Suprapubic skin (tissue), 4 donors: ENCODE measurements at places on chromosomes 1 and 21. TPM values are rescaled to one million over a fixed set of nuclear protein-coding genes. Genes with fewer than 3 reads are reported as not detected.

DNA sequence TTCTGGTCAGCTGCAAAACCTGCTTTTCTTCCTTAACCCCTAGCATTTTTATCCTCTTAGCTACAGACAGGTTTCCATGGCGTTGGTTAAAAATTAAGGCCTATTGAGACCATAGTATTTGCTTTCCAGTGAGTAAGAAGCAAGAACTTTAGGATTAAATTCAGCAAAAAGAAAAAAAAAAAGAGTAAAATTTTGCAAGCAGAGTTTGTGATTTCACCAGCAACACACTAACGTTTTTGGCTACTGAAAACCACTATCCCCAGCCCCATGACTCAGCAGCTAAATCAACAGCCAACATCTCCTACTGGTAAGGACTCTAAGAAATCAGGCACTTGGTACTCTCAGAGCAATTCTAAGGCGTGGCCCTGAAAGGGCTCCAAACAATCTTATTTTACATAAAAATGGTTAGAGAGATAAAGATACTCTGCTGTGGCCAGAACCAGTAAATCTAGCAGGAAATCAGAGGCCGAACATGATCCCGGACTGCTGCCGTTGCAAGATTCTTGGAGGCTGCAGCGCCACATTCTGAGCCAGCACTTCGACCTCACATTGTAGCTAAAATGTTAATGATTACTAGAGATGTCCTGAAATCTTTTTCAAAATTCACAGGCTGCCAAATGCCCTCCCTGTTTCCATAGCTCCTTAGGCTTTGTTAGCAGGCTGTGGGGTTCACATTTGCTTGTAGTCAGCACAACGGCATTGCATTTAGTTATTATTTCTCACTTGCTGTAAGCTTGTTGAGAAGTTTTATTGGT lies 1.6 kb upstream of the ENO1 start:
- peaks cover 53% of the 10 kb centered on the region for H3K4me1 ChIP-seq
- no peaks in the 10 kb centered on the region for H3K36me3 ChIP-seq
- no peak overlapping the region for H3K4me3 ChIP-seq
- peak overlapping the region; percentile 98 for H3K27ac ChIP-seq
- no peak for DNase-seq

Gene CDC42BPA
- 13.8 TPM for total RNA-seq

DNA sequence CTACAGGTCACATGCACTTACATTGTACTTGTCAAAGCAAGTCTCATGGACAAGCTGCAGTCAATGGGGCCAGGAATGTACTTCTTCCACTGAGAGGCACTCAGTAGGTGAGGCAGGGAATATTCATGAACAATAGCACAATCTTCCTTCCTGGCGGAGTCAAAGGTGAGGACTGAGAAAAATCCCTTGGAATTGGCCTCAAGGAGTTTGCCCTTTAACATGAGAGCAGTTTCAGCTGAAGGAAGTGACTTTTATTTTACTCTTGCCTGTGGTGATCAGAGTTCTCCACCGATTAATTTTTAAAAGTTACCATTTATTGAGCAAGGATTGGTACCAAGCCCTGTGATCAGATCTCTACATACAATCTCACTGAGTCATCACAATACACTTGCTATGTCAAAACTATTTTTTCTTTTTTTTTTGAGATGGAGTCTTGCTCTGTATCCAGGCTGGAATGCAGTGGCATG lies 11.2 kb upstream of the AK2 start:
- no peak overlapping the region for H3K4me3 ChIP-seq
- H3K36me3 ChIP-seq: no peaks in the 10 kb centered on the region
- no peak for DNase-seq
- no peak overlapping the region for H3K27ac ChIP-seq

- no peak for DNase-seq
- H3K27ac ChIP-seq: no peak overlapping the region
- no peaks in the 10 kb centered on the region for H3K27me3 ChIP-seq
- H3K36me3 ChIP-seq: no peaks in the 10 kb centered on the region
- no peak overlapping the region for H3K4me3 ChIP-seq
- H3K4me1 ChIP-seq: peaks cover 3% of the 10 kb centered on the region
Measured at GRCh38 chr1:232648316-232648715, 18.4 kb upstream of the SIPA1L2 start.
